ENCODE measurements at places on chromosomes 5 and 9. TPM values are rescaled to one million over a fixed set of nuclear protein-coding genes. Genes with fewer than 3 reads are reported as not detected.

The ENG gene
- 31.6 TPM for total RNA-seq

The DOCK8 gene
- under 0.01 TPM for total RNA-seq

The TAF11L13 gene
- total RNA-seq: not detected

The CHMP5 gene
- 46.5 TPM for total RNA-seq

The PGM5 gene
- total RNA-seq: 4.0 TPM

The TAF11L10 gene
- total RNA-seq: not detected

The UGCG gene
- 53.4 TPM for total RNA-seq

The WDR31 gene
- total RNA-seq: 0.98 TPM

The ECSCR gene
- total RNA-seq: 0.37 TPM

The KLF4 gene
- total RNA-seq: 36.0 TPM

The SELENOP gene
- total RNA-seq: 68.3 TPM

The SPINK7 gene
- total RNA-seq: not detected

The COL5A1 gene
- total RNA-seq: 56.7 TPM

The TPPP gene
- total RNA-seq: not detected

The TXNDC8 gene
- not detected for total RNA-seq

The ZFP37 gene
- total RNA-seq: 0.73 TPM

The ELOVL7 gene
- under 0.01 TPM for total RNA-seq

The MCIDAS gene
- not detected for total RNA-seq

The PROB1 gene
- total RNA-seq: 0.73 TPM

The CACFD1 gene
- total RNA-seq: 1.2 TPM

The PTGS1 gene
- total RNA-seq: 83.0 TPM

The ACOT12 gene
- total RNA-seq: not detected

The NME5 gene
- total RNA-seq: 3.3 TPM

The ZFP2 gene
- 0.20 TPM for total RNA-seq

The APBA1 gene
- total RNA-seq: 3.1 TPM

The CBY3 gene
- not detected for total RNA-seq

The DMRT2 gene
- total RNA-seq: 1.6 TPM

The POLR3G gene
- total RNA-seq: 7.0 TPM

The ST6GALNAC4 gene
- total RNA-seq: 74.1 TPM

The LHX6 gene
- not detected for total RNA-seq

The TAF11L5 gene
- not detected for total RNA-seq

The SLC46A2 gene
- total RNA-seq: not detected

The PCDHGA6 gene
- 2.2 TPM for total RNA-seq

The ANKDD1B gene
- total RNA-seq: 0.37 TPM

The SGCD gene
- total RNA-seq: 1.6 TPM

The GPRIN1 gene
- total RNA-seq: 8.0 TPM

The PCDHGA10 gene
- total RNA-seq: 6.8 TPM

The SHISAL2B gene
- total RNA-seq: not detected

The ROR2 gene
- total RNA-seq: 0.78 TPM

The HMMR gene
- total RNA-seq: 60.4 TPM

The FBN2 gene
- 96.6 TPM for total RNA-seq

The ZDHHC11B gene
- not detected for total RNA-seq
